A549 treated with CORT108297 at 1 μM for 4 hours (cell line): ENCODE measurements at places on chromosomes 1 and 21. TPM values are rescaled to one million over a fixed set of nuclear protein-coding genes. Genes with fewer than 3 reads are reported as not detected.

The RGS1 gene
- not detected in 5 replicates for total RNA-seq

The NEK2 gene
- 39.2 to 55.5 TPM (median 45.6 TPM) in 5 replicates for total RNA-seq

The GUCA2A gene
- not detected in 5 replicates for total RNA-seq

The KIF26B gene
- total RNA-seq = 0.05 to 0.07 TPM (median 0.06 TPM) in 5 replicates

The SIPA1L2 gene
- total RNA-seq = 7.1 to 8.3 TPM (median 7.9 TPM) in 5 replicates

The SLAMF6 gene
- total RNA-seq = not detected in 5 replicates

The TGFB2 gene
- total RNA-seq = 16.6 to 25.7 TPM (median 19.4 TPM) in 5 replicates

The CFHR2 gene
- not detected in 5 replicates for total RNA-seq
